ENCODE measurements at places on chromosomes 1 and 21.
A peak's percentile ranks its signal among the peaks of the same experiment; 100 is the strongest.

GRCh38 chr1:40659649-40659947, 5.9 kb downstream of the RIMS3 start:
- DNase-seq, result no peak

DNA sequence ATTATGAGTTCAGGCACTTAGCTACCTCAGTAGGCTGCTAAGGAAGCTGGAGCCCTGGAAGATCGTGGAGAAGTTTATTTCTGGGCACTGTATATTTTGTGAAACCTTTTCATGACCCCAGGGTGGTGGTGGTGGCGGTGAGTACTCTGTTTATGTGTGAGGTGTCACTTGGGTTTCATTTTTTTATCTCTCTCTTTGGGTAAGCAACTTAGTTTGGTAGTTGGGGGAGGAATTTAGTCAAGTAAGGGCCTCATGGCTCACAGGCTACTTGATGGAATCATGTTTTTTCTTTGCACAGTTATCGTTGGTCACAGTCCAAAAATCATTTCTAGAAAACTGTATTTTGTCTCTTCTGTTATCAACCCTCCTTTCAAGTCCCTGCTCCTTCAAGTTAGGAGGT, 33.9 kb downstream of the C1orf141 start:
- no peak for DNase-seq

DNA sequence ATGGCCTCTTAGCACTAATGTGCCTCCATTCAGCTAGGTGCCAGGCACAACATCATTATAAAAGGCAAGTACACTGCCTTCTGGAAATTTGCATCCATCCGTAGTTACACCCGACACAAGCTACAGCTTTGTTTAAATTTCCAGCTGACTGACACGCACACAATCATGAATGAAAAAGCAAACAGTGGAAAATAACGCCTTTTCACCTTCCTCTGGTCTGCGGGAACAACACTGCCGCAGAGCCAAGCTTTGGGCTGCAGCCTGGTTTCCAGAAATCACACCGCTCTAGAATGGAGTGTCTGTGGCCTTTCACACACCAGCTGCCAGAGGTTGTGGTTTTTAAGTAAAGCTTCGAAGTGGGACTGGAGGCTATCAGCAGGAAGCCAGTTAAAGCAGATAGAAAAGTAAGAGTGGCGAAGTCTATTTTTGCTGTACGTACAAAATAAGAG, 142.8 kb upstream of the COA6 start:
- peak; percentile 87 for DNase-seq

DNA sequence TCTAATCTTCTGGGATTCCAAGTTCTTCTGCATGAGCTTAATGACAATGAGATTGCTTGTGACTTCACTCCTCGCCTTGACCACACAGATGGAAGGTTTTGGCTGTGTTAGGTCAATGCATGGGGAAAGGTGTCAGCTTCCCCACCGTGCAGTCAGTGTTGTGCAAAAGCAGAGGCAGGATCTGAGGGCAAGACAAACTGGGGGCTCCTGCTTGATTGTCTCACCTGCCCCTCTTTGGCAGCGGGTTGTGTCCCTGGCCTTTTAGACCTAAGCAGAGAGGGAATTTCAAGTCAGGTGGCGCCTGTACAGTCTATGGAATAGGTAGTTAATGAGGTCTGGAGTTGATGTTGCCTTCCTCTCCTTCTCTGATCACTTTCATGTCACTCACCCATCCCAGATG, 150.1 kb downstream of the CNIH3 start:
- no peak for DNase-seq

DNA sequence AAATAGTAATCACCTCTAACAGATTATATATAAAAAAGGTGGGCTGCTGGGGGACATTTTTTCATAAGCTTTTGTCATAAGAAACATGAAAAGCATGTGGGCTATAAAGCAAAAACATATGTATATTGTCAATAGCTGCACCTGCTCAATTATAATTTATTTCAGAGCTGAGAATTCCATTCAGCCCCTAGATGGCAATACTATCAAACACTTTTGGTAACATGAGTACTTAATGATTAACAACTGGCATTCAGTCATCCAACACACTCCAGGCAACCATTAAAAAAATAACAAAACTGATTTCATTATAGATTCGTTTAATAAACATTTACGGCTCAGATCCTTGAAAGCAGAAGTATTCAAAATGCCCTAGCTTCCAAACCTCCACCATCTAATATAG, 115.1 kb downstream of the KCTD3 start:
- DNase-seq, result peak; percentile 46

DNA sequence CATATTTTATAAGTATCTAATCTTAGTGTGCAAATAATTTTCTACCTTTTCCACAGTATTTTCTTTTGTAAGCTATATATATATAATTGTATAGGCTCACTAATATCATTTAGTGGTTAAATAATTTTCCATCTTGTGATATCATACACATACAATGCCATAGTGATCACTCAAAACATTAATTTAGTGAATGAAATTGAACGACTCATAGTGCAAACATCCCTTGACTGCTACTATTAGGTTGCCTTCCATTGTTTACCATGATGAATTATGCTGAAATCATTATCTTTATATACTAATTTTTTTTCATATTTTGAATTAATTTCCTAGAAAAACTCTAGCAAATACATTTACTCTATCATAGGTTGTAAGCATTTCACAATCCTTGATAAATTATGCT, 127.1 kb downstream of the PCNX2 start:
- no peak for DNase-seq

GRCh38 chr1:3668148-3668547, 15.8 kb downstream of the TP73 start:
- DNase-seq, result peak; percentile 15

GRCh38 chr1:38231941-38232340, 185.3 kb upstream of the POU3F1 start:
- peak; percentile 14 for DNase-seq

DNA sequence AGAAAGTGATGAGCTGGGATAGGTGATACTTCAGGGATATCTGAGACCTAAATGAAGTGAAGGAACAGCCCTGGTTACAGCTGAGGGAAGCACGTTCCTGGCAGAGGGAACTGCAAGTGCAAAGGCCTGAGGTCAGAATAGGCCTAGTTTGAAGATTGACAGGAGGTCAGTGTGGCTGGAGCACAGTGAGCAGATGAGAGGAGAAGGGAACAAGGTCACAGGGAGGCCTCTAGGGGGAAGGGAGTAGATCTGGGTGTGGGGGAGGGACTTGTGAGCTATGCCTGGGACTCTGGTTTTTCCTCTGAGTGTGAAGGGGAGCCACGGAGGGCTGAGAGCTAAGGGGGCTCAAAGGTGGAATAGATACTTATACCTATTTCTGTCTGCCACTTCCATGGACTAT, 736.4 kb downstream of the MATN1 start:
- no peak for DNase-seq

DNA sequence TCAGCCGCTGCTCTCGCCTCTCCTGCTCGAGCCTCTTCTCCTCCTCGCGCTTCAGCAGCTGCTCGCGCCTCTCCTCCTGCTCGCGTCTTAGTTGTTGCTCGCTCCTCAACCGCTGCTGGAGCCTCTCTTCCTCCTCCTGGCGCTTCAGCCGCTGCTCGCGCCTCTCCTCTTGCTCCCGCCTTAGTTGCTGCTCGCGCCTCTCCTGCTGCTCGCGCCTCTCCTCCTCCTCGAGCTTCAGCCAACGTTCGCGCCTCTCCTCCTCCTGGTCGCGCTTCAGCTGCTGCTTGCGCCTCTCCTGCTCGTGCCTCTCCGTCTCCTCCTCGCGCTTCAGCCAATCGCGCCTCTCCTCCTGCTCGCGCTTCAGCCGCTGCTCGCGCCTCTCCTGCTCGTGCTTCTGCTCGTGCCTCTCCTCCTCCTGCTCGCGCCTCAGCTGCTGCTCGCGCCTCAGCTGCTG, 3.7 kb downstream of the TCHH start:
- DNase-seq, result peak; percentile 5

GRCh38 chr1:13775459-13775858, 75.5 kb downstream of the PRDM2 start:
- no peak for DNase-seq

DNA sequence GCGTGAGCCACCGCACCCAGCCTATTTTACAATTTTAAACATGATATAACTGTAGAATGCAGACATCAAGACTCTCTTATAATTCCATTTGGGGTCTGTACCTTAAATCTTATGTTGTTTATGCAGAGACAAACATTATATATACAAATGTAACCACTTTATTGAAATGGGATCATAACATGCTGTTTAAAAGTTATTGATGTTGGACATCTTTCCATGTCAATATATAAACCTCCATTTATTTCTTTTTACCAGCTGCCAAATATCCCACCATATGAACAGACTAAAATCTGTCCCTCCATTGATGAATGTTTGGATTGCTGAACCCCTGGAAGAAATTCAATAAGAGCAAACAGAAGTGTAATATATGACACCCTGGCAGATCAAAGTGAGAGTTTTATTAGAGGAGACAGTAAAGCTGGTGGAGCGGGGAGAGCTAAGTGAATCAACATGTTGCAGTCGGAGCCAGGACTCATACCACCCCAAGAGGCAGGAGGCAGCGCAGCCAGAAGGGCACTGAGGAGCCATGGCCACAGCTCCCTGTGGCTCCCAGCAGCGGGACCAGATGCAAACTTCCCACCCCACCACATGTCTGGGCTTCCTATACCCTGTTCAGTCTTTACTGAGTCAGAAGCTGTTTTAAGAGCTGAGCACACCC, 4.7 kb upstream of the PCSK9 start:
- DNase-seq, result peak; percentile 67

DNA sequence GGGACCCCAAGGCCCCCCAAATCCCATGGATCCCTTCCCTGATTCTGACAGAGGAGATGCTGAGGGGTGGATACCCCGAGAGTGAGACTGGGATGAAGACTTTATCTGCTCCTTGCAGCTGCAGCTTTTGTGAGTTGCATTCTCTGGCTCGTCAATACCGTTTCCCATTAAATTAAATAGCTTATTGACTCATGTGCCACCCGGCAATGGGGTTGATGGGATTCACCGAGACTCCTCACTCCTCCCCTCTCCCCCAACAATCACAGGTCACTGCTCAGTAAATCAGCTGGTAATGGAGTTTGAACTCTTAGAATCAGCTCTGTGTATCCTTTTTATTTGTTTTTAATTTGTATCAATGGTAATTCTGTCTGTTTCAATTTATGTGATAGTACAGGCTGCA, 337.5 kb upstream of the PLXNA2 start:
- DNase-seq, result no peak

DNA sequence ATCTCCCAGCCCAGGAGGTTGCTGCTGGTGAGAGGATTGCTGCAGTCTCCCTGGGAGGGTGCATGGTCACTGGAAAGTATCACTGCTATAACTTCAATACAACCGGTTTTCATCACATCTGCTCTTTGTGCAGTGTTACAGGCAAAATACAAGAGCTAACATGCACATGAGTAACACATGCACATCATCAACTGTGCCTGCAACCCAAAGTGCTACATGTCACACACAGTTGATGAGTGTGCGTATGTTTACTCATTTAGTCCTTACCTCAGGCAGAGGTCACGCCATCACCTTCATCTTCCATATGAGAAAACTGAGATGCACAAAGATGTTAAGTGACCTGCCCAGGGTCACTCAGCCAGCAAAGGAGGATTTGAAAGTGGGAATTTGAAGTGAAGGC, 277.7 kb downstream of the FAM72C start:
- no peak for DNase-seq

- no peak for DNase-seq
Measured at GRCh38 chr1:22089787-22090186, 37.3 kb downstream of the CDC42 start.

GRCh38 chr1:157227700-157228099, 89.5 kb upstream of the ETV3 start:
- DNase-seq, result no peak

- DNase-seq, result no peak
Measured at GRCh38 chr1:175303201-175303707, 110.7 kb upstream of the KIAA0040 start.

GRCh38 chr1:75135573-75136194, 1.5 kb downstream of the LHX8 start:
- peak; percentile 53 for DNase-seq

DNA sequence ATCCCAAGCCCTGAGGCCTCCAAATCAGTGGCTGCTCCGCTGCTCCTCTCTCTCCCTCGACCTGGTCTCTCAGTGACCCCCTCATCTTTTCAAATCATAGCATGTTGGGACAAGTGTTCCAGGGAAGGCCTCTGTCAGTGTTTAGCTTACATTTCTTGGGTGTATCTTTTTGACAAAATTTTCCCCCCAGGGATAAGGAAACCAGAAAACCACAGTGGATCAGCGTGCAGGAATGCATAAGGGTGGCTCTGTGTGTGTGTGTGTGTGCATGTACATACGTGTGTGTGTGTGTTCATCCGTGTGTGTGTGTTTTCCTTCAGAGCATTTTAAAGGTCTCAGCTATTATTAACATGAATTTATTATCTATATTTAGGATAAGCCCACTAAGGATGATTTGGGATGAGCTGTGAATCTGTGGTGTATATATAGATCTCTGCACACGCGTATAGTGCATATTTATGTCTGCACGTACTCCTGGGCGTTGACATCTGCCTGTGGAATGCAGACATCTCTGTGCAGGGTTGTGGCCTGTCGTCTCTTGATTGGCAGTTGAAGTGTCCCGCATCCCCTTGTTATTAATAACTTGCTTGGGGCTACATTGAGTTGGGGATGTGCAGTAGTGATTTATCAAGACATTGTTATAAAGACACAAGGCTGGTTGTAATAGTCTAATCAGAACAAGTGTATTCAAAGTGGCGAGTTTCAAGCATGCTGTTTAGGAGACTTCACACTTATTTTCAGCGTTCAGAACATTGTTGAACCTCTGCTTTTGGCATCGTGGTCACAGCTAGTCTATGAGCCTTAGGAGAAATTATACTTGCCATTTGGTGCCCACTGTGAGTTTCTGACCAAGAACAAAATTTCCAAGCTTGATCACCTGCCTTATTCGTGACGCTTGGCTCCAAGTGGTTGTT, 55.6 kb downstream of the GALNT2 start:
- no peak for DNase-seq

DNA sequence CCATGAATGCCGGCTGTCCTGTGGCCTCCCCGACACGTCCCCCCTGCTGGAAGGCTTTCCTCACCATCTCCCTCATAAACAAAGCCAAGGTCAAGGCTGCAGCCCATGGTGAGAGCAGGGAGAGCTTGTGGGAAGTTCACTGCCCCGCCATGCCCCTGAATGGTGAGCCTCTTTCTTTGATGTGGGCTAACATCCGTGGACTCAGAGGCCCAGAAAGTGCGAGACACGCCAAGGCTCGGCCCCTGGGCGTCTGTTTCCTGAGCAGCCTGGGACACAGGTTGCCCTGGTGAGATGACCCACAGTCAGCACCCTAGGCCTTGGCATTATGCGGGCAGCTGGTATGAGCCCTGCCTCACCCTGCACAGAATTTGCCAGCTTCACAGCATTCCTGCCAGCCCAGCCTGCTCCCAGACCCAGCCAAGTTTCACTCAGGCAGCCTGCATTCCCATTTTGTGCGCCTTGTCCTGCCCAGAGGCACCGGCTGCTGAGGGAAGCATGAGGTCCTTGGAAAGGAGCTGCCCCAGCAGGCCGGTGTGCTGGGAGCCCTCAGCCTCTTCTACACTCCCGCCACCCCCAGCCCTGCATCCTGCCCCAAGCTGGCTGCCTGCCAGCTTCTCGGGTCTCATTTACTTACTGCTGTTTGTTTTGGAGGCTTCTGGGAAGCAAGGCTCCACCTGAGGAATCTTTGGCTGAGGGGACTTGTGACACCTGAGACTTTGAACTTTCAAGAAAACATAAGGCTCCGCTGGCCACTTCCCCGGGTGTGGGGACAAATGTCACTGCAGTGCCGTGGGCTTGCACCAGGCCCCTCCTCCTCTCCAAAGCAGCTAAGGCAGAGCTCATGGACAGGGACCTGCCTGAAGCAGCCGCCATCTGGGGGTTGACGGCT, 31.9 kb downstream of the NEK2 start:
- peak; percentile 47 for DNase-seq
